ENCODE measurements at places on chromosomes 12 and 14. TPM values are rescaled to one million over a fixed set of nuclear protein-coding genes. Genes with fewer than 3 reads are reported as not detected.

FLRT2 gene
- total RNA-seq, result 8.7 TPM

TRPV4 gene
- 0.56 TPM for total RNA-seq

RHOJ gene
- total RNA-seq, result not detected

PTHLH gene
- total RNA-seq, result not detected

MGP gene
- total RNA-seq, result not detected

GRCh38 chr12:26136688-26137087 lies 11.9 kb upstream of the BHLHE41 start:
- no peak overlapping the region for H3K4me3 ChIP-seq
- no peaks in the 10 kb centered on the region for H3K4me1 ChIP-seq

GRCh38 chr12:131210506-131211339 lies 257.0 kb downstream of the ADGRD1 start:
- DNase-seq, result no peak
- no peak overlapping the region for H3K27ac ChIP-seq
- no peak overlapping the region for H3K4me3 ChIP-seq
- no peaks in the 10 kb centered on the region for H3K4me1 ChIP-seq
- H3K36me3 ChIP-seq, result no peaks in the 10 kb centered on the region

- H3K4me3 ChIP-seq, result no peak overlapping the region
- no peaks in the 10 kb centered on the region for H3K36me3 ChIP-seq
- H3K27me3 ChIP-seq, result no peaks in the 10 kb centered on the region
- no peak for DNase-seq
- peak overlapping the region; percentile 99 for H3K27ac ChIP-seq
Measured at GRCh38 chr12:65891987-65892481, 67.8 kb downstream of the HMGA2 start.

- no peaks in the 10 kb centered on the region for H3K27me3 ChIP-seq
- DNase-seq, result peak; percentile 87
- H3K4me1 ChIP-seq, result no peaks in the 10 kb centered on the region
- no peaks in the 10 kb centered on the region for H3K36me3 ChIP-seq
- no peak overlapping the region for H3K27ac ChIP-seq
- peak overlapping the region; percentile 21 for H3K4me3 ChIP-seq
Measured at GRCh38 chr14:60184146-60184904, 19.1 kb upstream of the DHRS7 start.

- no peaks in the 10 kb centered on the region for H3K36me3 ChIP-seq
- H3K4me3 ChIP-seq, result no peak overlapping the region
- DNase-seq, result no peak
- no peaks in the 10 kb centered on the region for H3K27me3 ChIP-seq
Measured at GRCh38 chr14:101478096-101478495, 83.2 kb upstream of the DIO3 start.

DNA sequence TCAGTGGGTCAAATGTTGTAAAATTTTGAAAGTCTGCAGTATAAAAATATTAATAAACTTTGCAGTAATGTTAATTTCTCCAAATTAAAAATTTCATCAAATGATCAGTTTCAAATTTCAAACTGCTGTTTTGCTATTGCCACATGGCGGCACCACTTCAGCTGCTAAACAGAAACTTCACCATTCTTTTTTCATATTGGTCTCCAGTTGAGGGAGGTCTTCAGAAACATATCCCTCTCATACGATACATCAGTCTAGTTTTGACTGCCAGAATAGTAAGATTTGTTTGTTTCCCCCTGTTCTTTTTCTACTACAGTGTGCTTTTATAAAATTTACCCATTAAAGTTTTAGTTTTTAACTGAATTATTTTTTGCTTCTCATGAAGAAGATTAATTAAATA lies 4.2 kb upstream of the TRHDE start:
- H3K27me3 ChIP-seq, result peaks cover 32% of the 10 kb centered on the region
- H3K4me3 ChIP-seq, result no peak overlapping the region
- no peak for DNase-seq
- H3K4me1 ChIP-seq, result peaks cover 18% of the 10 kb centered on the region
- H3K27ac ChIP-seq, result no peak overlapping the region

DNA sequence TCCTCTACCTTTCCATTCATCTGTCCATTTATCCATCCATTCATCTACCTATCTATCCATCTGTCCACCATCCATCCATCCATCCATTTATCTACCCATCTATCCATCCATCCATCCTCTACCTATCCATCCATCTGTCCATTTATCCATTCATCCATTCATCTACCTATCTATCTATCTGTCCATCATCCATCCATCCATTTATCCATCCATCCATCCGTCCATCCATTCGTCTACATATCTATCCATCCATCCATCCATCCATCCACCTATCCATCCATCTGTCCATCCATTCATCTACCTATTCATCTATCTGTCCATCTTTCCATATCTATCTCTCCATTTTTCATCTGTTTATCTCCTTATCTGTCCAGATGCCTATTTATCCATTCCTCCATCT lies 21.0 kb downstream of the CABP1 start:
- H3K27ac ChIP-seq, result no peak overlapping the region
- H3K4me3 ChIP-seq, result no peak overlapping the region
- H3K36me3 ChIP-seq, result no peaks in the 10 kb centered on the region

DNA sequence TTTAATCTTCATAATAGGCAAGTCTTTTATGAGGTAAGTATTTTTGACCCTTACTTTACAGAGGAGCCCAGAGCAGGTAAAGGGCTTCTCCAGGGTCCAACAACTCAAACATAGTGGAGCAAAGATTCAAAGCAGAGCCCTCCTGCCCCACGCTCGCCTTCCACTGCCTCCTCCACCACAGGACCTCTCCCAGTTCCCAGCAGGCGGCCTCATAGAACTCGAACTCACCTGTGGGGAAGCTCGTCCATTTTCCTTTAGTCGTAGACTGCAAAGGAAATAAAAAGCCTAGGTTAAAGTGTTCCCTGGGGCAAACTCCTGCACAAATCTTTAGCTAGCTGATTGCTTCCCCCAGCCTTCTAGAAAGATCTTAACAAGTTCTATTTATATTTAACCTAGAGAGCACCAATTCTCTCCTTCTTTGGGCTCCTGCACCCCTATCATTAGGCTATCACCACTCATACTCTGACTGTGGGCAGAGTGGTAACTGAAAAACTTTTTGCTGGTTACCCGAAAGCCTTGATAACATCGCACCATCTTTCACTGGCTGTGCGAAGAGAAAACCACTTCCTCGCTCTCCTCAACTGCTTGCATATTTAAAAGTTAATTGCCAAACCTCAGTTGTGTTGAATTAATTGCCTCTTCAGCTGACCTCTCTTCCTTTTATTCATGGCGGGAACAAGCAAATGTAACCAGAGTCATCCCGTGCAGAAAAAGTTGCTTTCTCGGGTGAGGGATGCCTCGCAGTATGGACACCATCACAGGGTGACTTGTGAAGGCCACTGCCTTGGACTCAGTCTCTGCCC lies 299.6 kb downstream of the DPF3 start:
- no peak overlapping the region for H3K27ac ChIP-seq
- no peaks in the 10 kb centered on the region for H3K36me3 ChIP-seq
- H3K4me1 ChIP-seq, result no peaks in the 10 kb centered on the region
- no peak overlapping the region for H3K4me3 ChIP-seq
- no peak for DNase-seq

- no peak for DNase-seq
- peaks cover 86% of the 10 kb centered on the region for H3K27me3 ChIP-seq
- H3K4me1 ChIP-seq, result no peaks in the 10 kb centered on the region
- no peak overlapping the region for H3K4me3 ChIP-seq
- H3K36me3 ChIP-seq, result no peaks in the 10 kb centered on the region
- no peak overlapping the region for H3K27ac ChIP-seq
Measured at GRCh38 chr12:130029151-130029550, 125.3 kb upstream of the TMEM132D start.

Measured in neural progenitor cell (in vitro differentiated cells).